ENCODE measurements at places on chromosomes 3 and 15.

DNA sequence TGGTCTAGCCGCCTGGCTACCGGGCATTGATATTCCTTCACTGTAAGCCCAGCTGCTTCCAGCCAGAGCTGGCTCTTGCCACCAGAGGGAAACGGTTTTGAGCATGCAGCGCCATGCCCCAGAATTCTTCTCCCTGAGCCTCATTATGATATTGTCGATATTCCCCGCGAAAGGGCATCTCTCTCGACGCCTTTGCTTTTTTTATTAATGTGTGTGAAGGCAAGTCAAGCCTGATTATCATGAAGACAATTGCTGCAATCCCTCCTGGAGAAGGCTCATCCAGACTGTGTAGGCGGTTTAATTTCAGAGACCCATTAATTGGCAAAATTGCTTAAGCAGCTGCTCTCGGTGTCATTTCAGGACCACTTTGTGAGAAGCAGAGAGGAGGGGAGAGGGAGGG is 321.2 kb upstream of the TLE3 start:
- DNase-seq, result no peak

DNA sequence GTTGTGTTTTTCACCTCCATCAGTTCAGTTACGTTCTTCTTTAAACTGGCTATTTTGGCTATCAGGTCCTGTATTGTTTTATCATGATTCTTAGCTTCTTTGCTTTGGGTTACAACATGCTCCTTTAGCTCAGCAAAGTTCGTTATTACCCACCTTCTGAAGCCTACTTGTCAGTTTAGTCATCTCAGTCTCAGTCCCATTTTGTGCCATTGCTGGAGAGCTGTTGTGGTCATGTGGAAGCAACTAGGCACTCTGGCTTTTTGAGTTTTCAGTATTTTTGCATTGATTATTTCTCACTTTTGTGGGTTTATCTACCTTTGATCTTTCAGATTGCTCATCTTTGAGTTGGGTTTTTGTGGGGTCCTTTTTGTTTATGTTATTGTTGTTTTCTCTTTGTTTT is 151.3 kb downstream of the CFAP20DC start:
- no peak for DNase-seq

DNA sequence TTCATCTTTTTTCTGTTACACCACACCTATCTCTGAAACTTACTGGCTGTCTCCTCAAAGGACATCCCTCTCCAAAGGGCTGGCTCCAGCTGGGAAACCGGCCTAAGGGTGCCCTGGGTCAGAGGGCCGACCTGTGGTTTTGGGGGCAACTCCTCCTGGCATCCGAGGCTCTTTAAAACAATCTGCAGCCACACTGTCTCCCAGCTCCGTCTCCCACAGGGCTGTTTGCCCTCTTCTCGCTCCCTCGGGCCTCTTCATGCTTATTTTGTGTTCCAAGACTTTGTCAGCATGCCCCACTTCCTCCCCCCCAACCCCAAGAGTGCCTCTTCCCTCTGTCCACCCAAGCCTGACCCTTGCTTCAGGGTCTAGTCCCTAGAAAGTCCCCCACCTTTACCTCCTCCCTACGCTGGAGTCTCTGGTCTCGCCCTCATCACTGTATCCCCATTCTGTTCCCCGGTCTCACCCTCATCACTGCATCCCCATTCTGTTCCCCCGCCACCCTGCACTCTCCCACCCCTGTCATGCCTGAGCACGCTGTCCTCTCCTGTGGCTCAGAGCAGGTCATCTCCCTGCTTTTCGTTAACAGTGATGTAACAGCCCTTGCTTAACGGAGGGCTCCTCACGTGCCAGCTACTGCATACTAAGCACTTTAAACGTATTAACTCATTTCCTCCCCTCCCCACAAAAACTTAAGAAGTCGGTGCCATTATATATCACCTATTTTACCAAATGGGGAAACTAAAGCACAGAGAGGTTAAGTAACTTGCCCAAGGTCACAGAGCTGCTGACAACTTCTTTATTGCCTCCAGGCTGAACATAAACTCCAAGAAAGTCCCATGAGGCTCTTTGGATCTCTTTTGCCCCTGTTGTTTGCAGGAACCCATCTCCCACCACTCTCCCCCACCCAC is 1.1 kb upstream of the CSK start:
- no peak for DNase-seq

GRCh38 chr15:23760024-23760423 is 72.9 kb upstream of the NDN start:
- DNase-seq, result no peak

DNA sequence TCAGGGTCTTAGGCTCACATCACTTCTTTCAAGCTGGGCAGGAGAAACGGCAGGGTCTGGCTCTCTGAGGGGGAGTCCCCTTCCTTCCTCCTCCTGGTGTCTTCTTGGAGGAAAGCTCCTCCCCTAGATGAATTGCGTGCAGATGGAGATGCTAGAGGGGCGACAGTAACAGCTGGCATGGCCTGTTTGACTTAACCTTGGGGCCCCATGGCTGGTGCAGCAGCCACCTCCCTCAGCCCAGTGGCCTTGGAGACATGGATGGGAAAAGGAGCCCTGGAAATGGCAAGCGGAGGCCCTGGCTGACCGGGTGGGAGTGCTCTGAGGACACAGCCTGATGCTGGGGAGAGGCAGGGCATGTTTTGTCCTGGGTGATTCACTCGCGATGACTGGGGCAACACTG is 20.2 kb downstream of the PAK6 start:
- no peak for DNase-seq

- no peak for DNase-seq
Measured at GRCh38 chr15:62824111-62825015, 218.2 kb upstream of the TPM1 start.

DNA sequence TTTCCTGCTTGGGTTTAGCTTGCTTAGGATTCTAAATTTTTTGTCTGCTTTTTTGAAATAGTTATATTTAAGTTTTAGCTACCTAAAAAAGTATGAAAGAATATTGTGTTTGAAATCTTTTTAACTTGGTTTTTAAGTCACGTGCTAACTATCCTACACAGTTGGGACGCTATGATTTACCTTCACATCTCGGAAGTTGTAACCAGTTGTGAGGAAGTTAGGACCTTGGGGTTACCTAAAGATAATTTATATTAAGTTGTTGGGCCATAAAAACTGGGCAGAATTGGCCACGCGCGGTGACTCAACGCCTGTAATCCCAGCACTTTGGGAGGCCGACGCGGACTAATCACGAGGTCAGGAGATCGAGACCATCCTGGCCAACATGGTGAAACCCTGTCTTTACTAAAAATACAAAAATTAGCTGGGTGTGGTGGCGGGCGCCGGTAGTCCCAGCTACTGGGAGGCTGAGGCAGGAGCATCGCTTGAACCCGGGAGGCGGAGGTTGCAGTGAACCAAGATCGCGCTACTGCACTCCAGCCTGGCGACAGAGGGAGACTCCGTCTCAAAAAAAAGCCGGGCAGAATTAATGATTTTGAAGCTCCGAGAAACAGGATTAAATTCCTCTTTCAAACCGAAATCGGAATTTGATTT is 1.0 kb downstream of the ZFAND6 start:
- no peak for DNase-seq

DNA sequence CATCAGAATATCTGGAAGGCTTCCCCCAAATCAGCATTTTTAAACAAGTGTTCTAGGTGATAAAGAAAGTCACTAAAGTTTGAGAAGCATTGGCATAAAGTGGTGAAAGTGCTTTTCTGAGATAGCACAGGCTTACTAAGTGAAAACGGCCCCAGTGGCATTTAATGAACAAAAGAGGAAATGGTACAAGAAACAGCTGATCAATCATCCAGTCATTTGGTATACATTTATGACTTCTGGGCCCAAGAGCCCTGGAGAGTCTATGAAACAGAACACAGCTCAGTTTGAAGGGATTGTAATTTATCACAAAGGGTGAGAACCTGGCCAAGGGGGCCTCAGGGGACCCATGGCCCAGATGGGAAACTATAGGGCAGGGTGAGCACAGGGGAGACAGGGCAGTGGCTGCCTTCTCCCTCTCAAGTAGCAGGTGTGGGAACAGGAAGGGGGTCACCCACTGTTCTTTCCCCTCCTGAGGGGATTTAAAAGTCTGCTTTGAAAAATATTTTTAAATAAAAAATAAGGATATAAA is 265.5 kb upstream of the ROPN1 start:
- no peak for DNase-seq

- DNase-seq, result peak; percentile 7
Measured at GRCh38 chr3:170410428-170411029, 8.1 kb upstream of the CLDN11 start.

DNA sequence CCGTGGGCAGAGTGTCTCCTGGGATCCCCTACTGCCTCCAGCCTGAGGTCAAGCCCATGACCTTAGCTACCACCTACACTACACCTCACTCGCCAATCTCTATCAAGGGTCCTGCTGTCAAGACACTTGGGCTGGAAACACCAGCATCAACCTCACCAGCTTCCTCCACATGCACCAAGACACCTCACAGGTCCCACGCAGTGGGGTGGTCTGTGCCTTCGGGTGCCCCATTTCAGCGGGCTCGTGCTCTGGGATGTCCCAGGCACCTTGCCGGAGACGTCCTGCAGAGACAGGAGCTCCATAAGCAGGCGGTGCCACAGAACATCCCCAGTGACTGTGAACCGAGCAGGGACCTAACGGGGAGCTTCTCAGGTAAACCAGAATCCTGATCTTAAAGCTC is 20.0 kb downstream of the CYFIP1 start:
- DNase-seq, result no peak
